Right ventricle myocardium superior (tissue), 1 donor: ENCODE measurements at places on chromosomes 2 and 18.

- DNase-seq, result no peak
These were observed 287.6 kb downstream of the CPS1 start for GRCh38 chr2:210844016-210844415.

DNA sequence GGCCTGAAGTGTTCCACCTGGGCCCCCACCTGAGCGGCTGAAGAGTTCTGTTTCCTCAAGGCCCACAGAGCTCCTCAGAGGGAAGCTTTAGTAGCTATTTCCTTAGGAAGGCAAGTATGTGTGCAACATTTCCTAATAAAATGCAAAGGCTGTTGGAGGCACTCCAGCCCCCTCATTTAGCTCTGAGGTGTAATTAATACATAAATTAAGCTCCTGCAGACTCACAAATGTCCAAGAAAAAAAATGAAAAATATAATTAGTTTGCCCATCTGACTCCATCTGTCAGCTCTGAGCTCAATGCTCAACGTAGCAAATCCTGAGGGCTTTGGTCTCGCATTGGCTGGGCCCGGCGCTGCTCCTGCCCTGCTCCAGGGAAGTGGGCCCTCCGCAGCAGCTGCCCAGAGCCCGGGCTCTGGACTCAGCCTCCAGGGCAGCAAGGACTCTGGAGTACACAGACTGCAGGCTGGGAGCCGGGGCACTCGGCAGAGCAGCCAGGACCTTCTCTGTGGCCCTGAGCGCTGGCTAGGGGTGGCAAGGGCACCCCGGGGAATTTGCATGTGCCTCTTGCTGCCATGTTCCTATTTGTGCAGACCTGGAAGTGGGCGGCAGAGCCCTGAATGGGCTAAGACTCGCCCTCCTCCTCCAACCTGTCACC, 23.4 kb upstream of the C1QL2 start:
- no peak for DNase-seq

- no peak for DNase-seq
These were observed 1162.8 kb downstream of the DSC3 start for GRCh38 chr18:29879763-29880162.

DNA sequence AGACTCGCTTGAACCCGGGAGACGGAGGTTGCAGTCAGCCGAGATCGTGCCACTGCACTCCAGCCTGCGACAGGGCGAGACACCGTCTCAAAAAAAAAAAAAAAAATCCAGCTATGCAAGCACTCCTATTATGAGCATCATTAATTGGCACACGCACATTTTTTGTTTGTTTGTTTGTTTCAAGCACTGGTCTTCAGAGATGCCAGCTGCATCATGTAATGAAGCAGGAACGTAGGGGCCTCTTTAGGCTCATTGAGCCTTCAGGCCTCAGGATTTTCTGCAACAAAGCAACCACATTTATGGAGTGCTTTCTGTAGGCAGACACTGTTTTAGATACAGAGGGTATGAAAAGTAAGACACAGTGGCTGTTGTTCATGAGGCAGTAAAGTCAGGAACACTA, 585.8 kb downstream of the CNTNAP5 start:
- DNase-seq, result no peak

GRCh38 chr2:203994735-203995134, 58.2 kb downstream of the ICOS start:
- DNase-seq, result no peak
